ENCODE measurements at places on chromosomes 3 and 15. TPM values are rescaled to one million over a fixed set of nuclear protein-coding genes. Genes with fewer than 3 reads are reported as not detected.

DNA sequence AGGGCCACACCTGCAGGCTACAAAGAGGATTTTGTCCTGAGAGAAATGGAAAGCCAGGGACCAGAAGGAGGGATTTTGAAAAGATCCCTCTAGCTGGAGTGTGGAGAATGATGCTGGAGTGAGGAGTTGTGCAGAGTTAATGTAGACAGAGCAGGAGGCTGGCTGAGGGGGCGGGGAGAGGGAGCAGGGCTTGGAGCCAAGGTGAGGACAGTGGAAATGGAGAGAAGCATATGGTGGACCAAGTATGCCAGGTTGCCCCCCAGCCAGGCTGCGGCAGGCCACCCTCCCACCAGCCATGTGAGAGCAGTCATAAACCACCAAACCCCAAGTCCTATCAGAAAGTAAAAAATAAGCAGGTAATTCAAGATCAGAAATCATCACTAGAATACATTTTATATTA lies 14.7 kb downstream of the RARRES1 start:
- no peaks in the 10 kb centered on the region for H3K4me1 ChIP-seq
- no peak overlapping the region for H3K4me3 ChIP-seq
- peaks cover 2% of the 10 kb centered on the region for H3K36me3 ChIP-seq
- H3K27me3 ChIP-seq, result no peaks in the 10 kb centered on the region

DNA sequence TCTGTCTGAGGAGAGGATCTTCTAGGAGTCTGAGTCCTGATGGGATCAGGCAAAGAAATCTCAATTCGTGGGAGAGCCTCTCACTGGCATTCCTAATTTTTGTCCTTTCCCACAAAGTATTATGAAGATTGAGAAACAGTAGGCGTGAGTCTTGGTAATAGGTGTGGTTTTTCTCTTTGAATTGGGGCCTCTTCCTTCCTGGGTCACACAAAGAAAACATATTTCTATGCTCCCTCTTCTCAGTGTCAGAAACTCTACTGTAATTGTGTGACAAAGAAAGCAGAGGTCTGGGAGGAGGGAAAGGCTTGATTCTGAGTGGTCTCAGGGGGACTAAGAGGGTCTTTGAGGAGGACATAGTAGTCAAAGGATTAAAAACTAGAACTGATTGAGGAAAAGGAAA lies 6.0 kb downstream of the GABRR3 start:
- DNase-seq, result no peak
- H3K27me3 ChIP-seq, result no peaks in the 10 kb centered on the region
- H3K4me1 ChIP-seq, result no peaks in the 10 kb centered on the region
- no peak overlapping the region for H3K4me3 ChIP-seq
- H3K27ac ChIP-seq, result no peak overlapping the region

DNA sequence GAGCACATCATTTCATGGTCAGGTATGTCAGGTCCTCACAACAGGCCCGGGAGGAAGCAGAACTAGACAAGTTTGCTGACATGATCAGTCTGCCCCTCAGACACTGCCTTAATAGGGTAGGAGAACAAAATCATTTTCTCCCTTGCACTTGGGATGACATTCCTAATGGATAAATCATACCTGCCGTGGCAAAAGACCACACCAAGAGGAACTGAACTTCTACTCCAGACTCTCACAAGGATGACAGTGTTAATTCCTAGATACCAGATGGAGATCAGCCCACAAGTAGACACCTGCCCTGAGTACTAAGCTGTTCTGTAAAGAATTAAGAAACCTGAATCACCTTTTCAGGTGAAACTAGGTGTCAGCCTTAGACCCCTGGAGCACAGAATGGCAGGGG lies 19.5 kb downstream of the SIAH2 start:
- DNase-seq, result no peak
- no peak overlapping the region for H3K4me3 ChIP-seq
- no peak overlapping the region for H3K27ac ChIP-seq
- H3K4me1 ChIP-seq, result no peaks in the 10 kb centered on the region

Gene CPNE9
- 3.8 TPM for total RNA-seq

Gene TRA2B
- total RNA-seq, result 344 TPM

Gene POPDC2
- total RNA-seq, result 0.37 TPM

Gene GPX1
- 265 TPM for total RNA-seq

Data from H9 (cell line).